ENCODE measurements at places on chromosomes 16 and 17. TPM values are rescaled to one million over a fixed set of nuclear protein-coding genes. Genes with fewer than 3 reads are reported as not detected.
A peak's percentile ranks its signal among the peaks of the same experiment; 100 is the strongest.

The RPL38 gene
- 443 TPM for total RNA-seq

The CLDN9 gene
- total RNA-seq: not detected

The SLFN14 gene
- not detected for total RNA-seq

The CHAD gene
- total RNA-seq: not detected

The TBC1D3K gene
- total RNA-seq: 0.87 TPM

The IKZF3 gene
- 0.56 TPM for total RNA-seq

The EVPLL gene
- total RNA-seq: not detected

The PIK3R6 gene
- total RNA-seq: 0.09 TPM

The TCAP gene
- total RNA-seq: 1,768 TPM

The EVI2A gene
- 2.2 TPM for total RNA-seq

GRCh38 chr17:48150597-48151001, 43.0 kb downstream of the SNX11 start:
- no peak for DNase-seq

GRCh38 chr16:85718682-85719081, 29.9 kb upstream of the GINS2 start:
- DNase-seq: no peak

- DNase-seq: no peak
These were observed 21.9 kb upstream of the BCAR1 start for GRCh38 chr16:75273054-75273925.

DNA sequence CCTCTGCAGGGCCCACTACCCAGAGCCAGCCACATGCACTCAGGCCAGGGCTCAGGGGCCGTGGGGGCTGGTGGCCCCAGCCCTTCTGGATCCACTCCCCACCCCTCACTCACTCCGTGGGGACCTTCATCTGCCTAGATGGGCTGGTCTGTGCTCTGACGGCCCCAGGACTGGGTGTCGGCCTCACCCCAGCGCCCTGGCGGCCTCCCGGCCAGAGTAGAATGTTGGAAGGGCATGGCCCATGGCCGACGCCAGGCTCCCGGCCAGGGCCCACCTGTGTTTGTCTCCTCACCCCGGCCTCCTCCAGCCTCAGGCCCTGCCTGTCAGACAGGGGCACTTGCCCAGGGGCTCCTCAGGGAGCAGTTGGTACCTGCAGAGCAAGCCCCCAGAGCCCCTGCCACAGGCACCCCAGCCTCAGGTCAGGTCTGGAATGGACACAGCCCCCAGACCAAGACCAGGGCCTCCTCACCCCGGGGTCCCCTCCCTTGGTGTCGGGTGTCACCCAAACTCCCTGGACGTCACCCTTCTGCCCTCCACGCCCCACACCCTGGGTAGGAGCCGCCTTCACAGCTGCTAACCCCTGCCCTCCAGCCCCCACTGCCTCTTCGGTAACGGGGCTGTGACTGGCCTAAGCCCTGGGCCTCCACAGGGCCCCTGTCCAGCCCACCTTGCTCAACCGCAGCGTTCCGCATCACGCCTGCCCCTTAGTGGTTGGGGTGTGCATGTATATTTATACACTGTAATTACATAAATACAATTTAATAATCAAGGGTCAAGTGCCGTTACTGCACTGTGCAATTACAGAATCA, 3.0 kb upstream of the CDH15 start:
- no peak for DNase-seq

GRCh38 chr17:14332331-14332730, 31.4 kb downstream of the HS3ST3B1 start:
- DNase-seq: no peak

GRCh38 chr17:57317079-57317478, 60.8 kb downstream of the MSI2 start:
- DNase-seq: no peak

GRCh38 chr16:13571036-13571435, 348.9 kb upstream of the ERCC4 start:
- DNase-seq: no peak

GRCh38 chr16:6265968-6266367, 1066.7 kb upstream of the RBFOX1 start:
- DNase-seq: no peak

DNA sequence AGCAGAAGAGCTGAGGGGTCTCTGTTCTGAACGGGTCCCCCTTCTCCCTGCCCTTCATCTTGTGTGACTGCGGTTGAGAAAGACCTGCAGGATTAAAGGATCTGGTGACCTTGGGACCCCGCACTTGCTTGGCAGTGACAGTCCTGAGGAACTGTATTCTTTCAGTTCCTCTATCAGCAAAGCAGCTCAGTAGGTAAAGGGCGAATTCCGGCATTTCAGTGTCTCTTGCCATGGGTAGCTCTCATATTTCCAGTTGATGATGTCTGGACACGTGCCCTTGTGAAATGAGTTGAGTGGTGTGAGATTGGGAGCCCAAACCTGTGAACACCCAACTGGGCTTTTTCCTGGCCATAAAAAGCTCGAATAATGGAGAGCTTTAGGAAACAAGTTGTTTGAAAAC, 135.7 kb downstream of the PRKCA start:
- no peak for DNase-seq

- DNase-seq: no peak
These were observed 14.4 kb downstream of the DEF8 start for GRCh38 chr16:89962754-89963498.

- no peak for DNase-seq
These were observed 39.3 kb upstream of the MAP2K6 start for GRCh38 chr17:69375229-69375628.

DNA sequence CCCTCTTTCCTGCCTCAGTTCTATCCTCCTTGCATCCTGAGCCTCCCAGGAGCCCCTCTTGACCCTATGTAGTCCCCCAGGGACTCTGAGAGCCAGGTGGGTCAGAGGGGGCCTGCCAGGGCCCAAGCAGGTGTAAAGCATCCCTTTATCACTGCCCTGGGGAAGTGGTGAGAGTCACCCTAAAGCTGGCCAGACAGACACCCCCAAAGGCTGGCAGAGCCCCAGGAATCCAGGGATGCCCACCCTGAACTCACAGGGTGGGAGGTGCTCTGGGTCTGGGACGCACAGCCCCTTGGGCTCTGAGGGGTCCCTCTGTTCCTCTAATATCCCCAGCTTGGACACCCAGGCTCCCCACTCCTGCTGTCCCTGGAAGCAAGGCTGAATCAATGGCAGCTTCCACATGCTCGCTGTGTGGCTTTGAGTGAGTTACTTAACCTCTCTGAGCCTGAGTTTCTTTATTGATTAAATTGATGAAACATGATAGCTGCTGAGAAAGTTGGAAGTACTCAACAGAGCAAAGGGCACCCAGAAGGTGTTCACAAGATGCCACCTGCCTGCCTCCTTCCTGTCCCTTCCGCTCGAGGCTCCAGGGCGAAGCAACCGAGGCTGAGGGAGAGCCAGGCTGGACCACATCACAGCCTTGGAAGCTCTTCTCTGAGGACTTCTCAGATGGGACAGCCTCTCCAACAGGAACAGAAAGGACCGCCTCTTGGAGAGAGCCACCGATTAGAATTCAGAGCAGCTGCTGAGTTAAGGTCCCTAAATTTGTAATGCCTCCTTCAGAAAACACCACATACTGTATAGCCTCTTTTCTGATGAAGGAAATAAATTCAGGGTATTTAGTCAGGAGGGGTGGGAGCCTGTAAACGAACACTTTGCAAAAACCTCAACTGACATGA, 67.1 kb upstream of the DOC2B start:
- no peak for DNase-seq

DNA sequence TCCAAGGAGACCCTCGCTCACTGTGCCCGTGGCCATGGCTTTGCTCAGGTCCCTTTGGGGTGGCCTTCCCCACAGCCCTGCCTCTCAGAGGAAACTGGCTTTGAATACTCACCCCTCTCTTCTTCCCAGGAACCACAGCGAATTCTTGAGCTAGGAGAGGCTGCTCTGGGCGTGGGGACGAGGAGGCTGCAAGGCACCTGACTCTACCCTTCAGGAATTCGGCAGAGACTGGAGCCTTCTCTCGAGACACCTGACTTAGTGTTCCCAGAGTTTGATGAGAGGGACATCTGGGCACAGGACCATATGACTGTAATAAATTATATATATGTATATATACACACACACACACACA, 6.2 kb downstream of the LLGL2 start:
- no peak for DNase-seq

DNA sequence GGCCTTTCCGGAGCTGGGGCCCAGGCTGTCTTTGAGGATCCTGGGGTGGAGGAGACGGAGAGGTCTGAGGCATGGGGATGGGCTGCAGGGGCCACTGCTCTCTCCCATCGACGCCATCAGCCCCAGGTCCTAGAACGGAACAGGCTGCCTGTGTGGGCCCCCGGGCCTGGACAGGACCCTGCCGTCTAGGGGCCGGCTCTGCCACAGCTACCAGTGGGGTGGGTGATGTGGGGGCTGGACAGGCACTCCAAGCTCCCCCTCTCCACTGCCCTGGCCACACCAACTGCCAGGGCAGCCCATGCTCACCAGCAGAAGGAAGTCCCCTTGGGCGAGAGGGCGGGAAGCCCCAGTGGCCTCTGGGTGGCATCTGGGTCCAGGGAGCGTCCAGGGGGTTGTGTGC, 37.8 kb downstream of the ENGASE start:
- DNase-seq: no peak

DNA sequence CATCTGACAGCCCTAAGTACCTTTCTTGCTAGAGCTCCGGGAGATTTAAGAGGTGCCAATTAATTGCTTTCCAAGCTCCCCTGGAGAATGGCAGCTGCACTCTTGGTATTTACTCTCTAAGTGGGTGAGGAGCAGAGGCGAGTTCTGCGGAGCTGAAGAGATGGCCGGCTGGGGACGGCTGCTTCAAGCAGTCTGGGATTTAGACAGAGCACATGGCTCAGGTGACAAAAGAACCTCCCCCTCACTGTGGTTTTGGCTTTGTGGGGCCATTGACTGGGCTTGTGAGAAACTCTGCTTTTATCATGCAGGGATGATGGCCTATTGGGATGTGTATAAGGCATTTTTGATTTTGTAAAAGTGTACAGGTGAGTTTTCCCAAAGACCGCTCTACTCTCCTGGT, 239.3 kb upstream of the EEF2KMT start:
- DNase-seq: no peak

DNA sequence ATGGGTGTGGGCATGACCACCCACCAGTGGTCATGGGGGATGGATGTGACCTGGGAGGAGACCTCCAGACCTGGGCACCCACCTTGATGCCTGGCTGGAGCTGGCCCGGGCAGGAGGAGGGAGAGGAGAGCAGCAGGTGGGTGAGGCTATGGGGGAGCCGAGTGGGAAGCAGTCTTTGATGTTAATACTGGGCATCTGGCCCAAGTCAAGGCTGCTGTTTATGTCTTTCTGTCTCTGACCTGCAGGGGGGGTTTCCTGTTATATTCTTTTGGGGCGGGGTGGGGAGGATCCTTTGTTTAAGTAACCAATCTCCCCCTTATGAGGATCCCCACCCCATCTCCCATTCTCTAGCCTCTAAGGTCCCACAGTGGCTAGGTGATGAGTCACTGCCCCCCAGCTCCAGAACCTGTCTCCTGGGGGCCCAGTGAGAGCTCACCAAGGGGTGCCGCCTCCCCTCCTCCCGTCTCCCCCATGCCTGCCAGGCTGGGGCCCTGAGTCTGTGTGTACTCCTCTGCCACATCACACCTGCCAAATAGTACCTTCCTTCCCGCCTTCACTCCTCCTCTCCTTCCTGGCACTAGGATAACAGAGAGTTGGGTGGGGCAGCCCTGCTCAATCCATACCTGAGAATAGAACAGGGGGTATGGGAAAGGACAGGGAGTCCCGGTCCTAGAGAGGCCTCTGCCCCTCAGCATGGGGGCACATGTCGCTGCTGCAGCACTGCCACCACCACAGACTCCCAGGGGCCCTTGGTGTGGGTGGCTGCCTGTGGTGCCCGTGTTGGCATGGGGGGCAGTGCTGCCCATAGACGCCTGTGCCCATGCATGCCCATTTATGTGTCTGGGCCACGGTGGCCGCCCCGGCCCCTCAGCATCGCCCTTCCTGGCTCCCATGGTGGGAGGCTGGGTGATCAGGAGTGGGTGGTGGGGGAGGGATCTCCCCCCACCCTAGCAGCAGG, 7.3 kb downstream of the THRA start:
- peak; percentile 71 for DNase-seq

GRCh38 chr16:80006241-80007215, 406.0 kb upstream of the MAF start:
- no peak for DNase-seq

DNA sequence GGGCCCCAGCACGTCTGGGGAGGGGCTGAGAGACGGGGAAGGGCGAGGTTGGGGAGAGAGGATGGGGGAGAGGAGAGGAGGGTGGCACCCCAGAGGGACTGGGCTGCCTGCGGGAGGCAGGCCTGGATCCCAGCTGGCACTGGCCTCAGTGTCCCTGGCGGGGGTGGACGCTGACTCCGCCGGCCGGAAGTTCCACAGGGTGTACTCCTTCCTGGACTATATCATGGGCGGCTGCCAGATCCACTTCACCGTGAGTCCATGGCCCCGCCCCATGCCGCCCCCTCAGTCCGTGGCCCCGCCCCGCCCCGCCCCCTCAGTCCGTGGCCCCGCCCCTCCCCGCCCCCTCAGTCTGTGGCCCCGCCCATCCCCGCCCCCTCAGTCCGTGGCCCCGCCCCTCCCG, 11.3 kb downstream of the CPNE7 start:
- DNase-seq: no peak

DNA sequence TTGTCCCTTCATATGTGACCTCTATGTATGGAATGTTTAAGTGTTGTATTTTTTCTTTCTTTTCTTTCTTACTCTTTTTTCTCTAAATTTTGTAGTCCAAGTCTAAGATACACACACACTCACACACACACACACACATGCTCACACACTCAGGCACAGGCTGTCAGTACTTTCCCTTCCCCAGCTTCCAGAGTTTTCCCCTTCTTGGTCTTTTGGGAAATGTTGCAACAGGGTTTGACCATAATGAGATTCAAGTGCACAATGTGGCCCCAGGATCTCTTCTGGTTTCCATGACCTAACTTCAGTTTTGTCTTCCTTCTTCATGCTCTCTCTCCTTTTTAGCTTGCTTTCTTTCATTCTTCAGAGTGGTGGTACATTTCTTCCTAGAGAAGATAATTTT, 289.8 kb upstream of the FOXF1 start:
- no peak for DNase-seq

- DNase-seq: no peak
These were observed 37.0 kb downstream of the FBXL20 start for GRCh38 chr17:39364236-39365025.

DNA sequence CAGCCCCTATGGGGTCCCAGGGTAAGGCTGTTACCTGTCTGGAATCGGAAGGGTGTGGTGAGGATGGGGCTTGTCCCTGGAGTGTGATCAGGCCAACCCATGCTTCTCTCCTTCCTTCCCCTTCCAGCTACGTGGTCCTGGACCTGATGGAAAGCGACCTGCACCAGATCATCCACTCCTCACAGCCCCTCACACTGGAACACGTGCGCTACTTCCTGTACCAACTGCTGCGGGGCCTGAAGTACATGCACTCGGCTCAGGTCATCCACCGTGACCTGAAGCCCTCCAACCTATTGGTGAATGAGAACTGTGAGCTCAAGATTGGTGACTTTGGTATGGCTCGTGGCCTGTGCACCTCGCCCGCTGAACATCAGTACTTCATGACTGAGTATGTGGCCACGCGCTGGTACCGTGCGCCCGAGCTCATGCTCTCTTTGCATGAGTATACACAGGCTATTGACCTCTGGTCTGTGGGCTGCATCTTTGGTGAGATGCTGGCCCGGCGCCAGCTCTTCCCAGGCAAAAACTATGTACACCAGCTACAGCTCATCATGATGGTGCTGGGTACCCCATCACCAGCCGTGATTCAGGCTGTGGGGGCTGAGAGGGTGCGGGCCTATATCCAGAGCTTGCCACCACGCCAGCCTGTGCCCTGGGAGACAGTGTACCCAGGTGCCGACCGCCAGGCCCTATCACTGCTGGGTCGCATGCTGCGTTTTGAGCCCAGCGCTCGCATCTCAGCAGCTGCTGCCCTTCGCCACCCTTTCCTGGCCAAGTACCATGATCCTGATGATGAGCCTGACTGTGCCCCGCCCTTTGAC, 2.4 kb downstream of the MAPK7 start:
- DNase-seq: no peak
